ENCODE measurements at places on chromosomes 6 and 20.

- DNase-seq, result peak; percentile 61
These were observed 128.0 kb upstream of the FAM83B start for GRCh38 chr6:54718541-54719023.

- DNase-seq, result no peak
These were observed 116.8 kb downstream of the CDC5L start for GRCh38 chr6:44504301-44504791.

DNA sequence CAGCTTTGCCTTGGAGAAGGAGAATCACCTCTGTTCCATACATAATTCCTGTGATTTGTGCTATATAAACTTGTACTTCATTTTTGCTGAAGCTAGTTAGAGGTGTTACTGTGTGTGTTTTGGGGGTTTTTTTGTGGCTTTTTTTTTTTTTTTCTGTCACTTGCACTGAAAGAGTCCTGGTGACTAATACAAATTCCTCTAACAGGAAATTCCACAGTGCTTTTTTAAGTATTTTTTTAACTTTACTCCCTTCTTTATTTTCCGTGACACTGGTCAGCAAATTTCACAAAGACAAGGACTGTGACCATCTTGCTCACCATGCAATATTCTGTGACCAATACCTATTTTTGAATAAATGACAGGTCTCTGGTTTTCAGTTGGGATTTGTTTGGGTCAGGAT, 110.5 kb downstream of the ISM1 start:
- no peak for DNase-seq

- no peak for DNase-seq
These were observed 2.9 kb downstream of the RIPOR2 start for GRCh38 chr6:24932832-24933231.

GRCh38 chr6:105263685-105264610, 84.1 kb upstream of the POPDC3 start:
- DNase-seq, result peak; percentile 38

DNA sequence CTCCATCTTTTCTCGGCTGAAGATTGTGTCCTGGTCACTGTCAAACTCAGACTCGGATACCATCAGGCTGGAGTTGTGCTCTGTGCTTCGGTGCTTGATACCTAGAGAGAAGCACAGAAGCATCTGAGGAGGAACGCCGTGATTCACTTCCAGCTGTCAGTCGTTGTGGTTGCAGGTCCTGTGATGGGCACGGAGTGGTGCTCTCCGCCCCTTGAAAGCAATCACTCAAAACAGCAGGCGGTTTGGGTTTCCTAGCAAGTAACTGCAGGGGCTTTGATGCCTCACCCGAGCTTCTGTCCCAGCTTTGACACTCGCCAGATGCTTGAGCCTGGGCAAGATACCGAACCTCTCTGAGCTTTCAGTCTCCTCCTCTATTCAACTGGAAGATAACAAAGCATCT, 52.5 kb downstream of the ALDH5A1 start:
- peak; percentile 77 for DNase-seq

DNA sequence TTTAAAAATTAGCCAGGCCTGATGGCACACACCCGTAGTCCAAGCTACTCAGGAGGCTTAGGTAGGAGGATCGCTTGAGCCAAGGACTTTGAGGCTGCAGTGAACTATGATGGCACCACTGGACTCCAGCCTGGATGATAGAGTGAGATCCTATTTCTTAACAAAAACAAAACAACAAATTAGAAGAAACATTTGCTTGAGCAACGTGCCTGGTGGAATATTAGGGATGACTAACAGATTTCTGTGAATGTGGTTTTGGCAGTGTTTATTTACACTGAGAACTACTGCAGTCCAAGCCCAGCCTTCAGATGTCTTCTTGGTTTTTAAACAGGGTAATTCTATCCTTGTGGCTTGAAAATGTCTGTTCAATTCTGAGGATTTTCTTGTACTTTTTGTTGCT, 9.2 kb downstream of the PPP1R3G start:
- DNase-seq, result no peak

DNA sequence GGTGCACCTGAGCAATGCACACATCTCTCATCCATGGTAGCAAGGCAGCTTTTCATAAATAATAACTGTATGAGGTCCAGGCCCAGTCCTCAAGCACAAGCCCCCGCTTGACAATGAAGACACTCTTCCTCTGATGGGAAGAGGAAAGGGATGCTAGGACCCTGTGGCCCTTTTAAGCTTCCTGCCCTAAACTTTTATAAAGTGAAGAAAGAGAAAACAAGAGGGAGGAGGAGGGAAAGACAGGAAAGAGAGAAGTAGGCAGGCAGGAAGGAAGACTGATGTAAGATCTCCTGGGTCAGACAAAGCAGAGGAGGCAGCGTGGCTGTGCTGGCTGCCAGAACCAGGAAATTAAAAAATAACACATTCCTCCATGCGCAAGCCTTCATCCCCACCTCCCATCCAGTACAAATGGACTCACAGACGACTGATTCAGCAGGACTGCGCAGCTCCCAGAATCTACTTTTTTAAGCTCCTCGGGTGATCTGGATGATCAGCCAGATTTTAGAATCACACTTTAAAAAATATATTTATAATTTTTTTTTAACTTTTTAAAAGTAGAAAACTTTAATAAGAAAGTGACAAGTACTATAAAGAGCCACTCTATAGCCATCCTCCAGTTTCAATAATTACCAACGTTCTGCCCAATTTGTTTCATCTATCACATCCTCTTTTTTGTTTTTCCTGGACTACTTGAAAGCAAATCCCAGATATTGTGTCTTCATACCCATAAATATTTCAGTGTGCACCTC, 16.5 kb downstream of the TNFAIP3 start:
- DNase-seq, result no peak

GRCh38 chr6:24930431-24930871, 5.3 kb downstream of the RIPOR2 start:
- no peak for DNase-seq

GRCh38 chr20:348972-349841, 2.3 kb downstream of the NRSN2 start:
- DNase-seq, result no peak

- DNase-seq, result no peak
These were observed 29.5 kb upstream of the SULF2 start for GRCh38 chr20:47814632-47815415.

DNA sequence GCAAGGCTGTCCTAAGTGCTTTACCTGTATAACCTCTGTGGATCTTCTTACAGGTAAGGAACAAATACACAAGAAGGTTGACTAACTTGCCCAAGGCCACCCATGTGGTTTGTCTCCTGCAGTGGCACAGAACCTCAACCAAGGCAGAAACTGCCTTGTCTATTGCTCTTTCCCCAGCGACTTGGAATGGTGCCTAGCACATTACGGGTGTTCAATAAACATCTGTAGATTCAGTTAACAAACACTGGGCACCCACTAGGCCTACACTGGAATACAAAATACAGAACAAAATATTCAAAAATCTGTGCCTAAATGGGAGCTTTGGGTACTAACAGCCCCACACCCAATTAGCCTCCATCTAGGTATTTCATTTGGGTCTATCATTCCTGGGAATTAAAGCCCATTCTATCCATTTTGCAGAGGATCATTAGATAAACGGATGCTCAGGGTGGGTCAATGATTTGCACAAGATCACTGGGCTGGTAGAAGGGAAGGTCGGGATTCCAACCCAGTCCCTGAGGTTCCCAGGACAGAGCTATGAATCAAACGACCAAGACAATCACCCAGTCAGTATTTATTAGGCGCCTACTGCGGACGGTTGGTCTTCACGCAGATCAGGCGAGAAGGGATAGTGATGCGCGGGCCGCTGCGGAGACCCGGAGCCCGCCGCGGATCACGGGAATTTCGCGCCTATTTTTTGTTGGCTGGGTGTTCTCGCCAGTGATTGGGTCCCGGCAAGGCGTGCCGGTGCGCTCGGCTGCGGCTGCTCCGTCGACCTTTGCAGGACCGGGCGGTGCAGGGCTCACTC, at the start of gene STK35:
Gene STK35 (plus strand): TSS at position 771 of the 808 bp plus-strand sequence. CDS start 55 bp downstream, outside the sequence.
- DNase-seq, result peak; percentile 24

DNA sequence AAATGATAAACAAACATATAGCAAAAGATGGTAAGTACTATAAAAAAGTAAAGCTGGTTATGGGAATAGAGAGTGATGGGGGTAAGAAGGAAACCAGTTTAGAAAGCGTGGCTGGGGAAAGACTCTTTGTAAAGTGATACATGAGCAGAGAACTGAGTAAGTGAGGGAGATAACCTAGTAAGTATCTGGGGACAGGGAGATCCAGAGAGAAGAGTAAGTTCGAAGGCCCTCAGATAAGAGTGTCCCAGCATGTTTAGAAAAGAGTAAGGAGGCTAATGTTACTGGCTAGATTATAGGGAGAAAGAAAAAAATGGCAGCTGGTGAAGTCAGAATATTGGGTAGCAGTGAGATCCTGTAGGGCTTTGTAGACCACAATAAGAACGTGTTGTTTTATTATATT, 50.7 kb upstream of the HBS1L start:
- no peak for DNase-seq

- DNase-seq, result peak; percentile 60
These were observed 31.3 kb upstream of the ZSCAN23 start for GRCh38 chr6:28474441-28475219.

GRCh38 chr6:9499709-9500108, 915.2 kb downstream of the TFAP2A start:
- no peak for DNase-seq

DNA sequence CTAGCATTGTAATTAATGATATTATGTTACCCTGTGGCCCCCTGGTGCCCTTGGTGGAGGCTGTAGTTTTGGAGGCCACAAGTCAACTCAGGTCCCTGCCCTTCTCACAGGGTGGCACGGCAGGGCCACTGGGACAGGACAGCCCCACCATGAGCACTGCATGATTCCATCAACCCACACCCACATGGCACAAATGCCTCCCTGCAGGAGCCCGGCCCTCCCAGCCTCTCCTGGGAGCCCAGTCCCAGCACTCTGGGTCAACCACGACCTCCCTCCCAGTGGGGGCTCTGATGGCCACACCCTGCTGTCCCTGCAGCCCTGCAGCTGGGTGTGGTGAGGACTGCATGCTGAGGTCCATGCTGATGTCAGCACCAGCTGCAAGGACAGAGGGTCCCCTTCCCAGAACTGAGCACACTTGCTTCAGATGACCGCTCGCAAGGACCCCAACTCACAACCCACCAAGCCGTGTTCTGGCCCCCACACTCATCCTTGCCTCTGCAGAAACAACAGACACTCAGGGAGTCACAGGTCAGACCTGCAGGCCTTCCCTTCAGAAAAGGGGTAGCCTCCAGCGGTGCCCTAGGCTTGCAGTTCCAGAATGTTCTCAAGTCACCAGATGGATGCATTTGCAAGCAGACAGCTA, 15.7 kb upstream of the CST7 start:
- no peak for DNase-seq

GRCh38 chr20:49711667-49711987, 2.1 kb downstream of the B4GALT5 start:
- DNase-seq, result no peak

GRCh38 chr20:37564016-37564387, 36.3 kb upstream of the BLCAP start:
- no peak for DNase-seq

DNA sequence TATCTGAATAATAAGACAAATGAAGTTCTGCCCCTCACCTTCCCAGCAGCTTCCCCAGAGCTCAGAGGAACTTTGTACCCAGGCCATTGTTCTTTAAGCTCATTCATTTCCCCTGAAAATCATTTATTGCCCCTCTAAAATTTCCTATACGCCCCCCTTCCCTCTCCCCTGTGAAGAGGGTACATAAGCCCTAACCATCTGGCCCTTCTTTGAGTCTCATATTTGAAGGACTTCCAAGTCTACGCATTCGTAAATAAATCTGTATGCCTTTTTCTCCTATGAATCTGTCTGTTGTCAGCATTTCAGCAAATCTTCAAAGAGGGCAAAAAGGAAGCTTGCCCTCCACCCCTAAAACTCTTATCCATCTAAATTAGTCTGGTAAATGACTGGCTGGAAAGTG, 73.1 kb upstream of the DST start:
- DNase-seq, result peak; percentile 73

DNA sequence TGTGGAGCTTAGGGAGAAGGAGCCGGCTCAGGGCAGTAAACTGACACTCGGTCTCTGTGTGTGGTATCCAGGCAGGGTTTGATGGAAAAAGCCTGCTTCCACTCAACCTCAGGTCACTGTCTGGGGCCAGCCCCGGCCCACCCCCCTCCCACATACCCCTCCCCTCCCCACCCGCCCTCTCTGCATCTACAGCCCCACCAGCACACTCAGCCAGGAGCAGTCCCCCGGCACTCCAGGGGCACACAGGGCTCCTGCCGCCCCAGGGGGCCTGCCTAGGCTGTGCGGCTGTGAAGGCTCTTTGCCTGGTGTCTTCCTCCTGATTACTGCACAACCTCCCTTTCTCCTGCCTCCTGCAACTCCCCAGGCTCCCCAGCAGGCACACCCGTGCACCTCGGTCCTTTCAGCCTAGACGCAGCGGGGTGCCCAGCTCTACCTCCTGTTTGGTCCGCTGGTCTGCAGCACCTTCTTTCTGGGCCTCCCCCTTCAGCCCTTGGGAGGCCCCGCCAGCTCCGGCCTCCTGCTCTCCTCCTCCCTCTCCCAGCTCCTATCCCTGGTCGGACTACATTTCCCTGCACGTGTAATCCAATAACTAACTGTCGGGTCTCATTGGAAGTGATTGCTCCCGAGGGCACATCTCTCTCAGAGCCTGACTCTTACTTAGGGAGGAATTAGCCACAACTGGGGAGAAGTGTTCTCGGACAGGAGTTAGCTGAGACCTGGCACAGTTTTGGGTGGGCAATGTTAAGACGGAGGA, 1.3 kb upstream of the FOXF2 start:
- DNase-seq, result no peak

DNA sequence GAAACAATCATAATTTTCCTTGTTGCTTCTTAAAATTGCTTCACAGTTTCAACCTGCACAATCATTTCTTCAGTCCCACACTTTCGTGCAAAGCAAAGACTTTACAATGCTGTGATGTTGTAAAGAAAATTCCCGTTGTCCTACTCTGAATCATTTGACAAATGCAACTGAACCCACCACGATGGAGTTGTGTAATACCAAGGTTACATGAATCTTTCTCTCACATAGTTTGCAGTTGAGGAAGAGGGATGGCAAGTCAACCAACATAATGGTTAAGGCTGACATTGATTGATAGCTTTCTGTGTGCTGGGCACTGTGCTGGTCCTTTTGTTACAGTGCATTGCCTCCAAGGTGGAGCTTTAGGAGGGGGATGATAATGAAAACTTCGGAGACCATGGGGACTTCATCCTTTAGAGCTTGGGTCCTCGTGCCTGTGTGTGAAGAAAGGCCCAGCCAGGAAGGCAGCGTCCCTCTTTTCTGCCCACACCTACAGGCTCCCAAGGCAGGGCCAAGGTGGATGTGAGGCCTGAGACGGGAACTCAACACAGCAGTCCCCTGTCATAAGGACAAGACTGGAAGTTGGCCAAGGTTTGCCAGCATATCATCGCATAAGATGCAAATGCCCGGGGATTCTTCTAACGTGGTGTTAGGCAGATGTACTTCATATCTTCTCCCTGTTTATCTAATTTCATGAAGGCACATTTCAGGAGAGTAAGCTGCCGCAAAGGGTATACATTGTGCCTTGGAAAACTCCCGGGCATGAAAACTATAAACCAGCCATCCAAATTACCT, 96.9 kb downstream of the LY86 start:
- DNase-seq, result no peak

DNA sequence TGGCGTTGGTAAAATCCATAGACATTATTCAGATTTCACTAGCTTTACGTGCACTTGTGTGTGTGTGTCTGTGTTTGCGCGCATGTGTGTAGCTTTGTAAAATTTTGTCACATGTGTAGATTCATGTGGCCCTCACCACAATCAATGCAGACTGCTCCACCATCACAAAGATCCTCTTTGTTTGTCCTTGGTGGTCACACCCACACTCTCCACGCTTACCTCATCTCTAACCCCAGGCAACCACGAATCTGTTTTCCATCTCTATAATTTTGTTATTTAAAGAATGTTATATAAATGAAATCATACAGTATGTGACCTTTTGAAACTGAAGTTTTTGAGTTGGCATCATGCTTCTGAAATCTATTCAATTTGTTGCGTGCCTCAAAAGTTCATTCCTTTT, 58.5 kb downstream of the GRM1 start:
- no peak for DNase-seq

Data from NCI-H524 treated with DMSO at 0.1 percent for 48 hours (cell line).